ENCODE measurements at places on chromosomes 2 and 18. TPM values are rescaled to one million over a fixed set of nuclear protein-coding genes. Genes with fewer than 3 reads are reported as not detected.
A peak's percentile ranks its signal among the peaks of the same experiment; 100 is the strongest.

GRCh38 chr18:38007026-38007425 is 441.4 kb upstream of the CELF4 start:
- DNase-seq, result no peak

DNA sequence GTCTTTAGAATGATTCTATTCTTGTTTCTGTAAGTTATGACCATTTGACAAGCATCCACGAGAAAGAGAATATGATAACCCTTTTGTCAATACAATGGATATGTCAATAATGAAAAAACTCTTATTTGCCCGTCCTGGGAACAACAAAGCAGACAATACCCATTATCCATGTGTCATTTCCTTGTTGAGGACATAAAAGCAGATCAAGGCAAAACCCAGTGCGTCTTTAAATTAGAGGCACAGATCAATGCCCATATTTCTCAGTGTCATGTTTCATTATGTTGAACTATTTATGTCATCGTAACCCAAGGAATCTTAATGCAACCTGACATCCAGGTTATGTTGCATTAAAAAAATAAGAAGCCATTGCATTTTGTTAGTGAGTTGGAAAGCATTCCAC is 365.0 kb upstream of the CELF4 start:
- no peak for DNase-seq

GRCh38 chr2:49053156-49053555 is 101.2 kb downstream of the FSHR start:
- DNase-seq, result no peak

GRCh38 chr2:110866045-110866444 is 133.7 kb downstream of the ACOXL start:
- no peak for DNase-seq

GRCh38 chr2:101113441-101114267 is 37.5 kb downstream of the TBC1D8 start:
- DNase-seq, result no peak

DNA sequence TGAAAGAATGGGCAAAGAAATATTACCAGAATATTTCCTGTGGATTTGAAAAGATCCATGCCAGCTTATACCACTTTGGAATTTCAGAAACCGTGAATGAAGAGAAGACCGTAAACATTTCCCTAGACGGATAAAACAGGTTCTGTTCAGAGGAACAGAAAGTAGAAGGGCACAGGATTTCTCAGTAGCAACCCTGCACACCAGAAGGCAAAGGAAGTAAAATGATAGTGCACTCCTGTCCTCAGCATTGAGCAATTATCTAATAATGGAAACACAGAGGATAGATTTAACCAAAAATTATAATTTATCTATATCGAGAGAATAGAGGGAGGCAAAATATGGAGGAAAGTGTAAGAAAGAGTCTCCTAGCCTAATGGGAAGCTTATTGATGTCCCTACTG is 87.0 kb upstream of the ITGA6 start:
- no peak for DNase-seq

GRCh38 chr2:148614322-148615049 is 30.1 kb upstream of the EPC2 start:
- DNase-seq, result peak; percentile 23

- DNase-seq, result no peak
Measured at GRCh38 chr18:79684787-79685186, 5.2 kb downstream of the CTDP1 start.

Gene ERMN
- polyA plus RNA-seq, result not detected
